NCI-H187 (cell line): ENCODE measurements at places on chromosomes 1 and 21.

DNA sequence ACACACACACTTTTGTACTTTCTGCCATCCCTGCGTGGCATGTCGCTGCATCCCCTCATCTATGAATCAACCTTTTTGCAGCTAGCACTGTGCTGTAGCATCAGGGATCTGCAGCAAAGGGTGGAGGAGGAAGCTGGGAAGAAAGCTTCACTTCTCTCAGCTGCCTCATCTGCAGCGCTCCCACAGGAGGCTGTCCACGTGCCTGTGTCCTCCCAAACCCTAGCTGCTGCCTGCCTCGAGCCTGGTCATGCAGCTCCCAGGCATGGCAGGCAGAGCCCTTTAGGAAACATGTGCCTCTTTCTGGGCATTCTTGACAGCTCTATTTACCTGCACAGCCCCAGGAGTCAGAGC lies 262.1 kb upstream of the SGIP1 start:
- DNase-seq = no peak

DNA sequence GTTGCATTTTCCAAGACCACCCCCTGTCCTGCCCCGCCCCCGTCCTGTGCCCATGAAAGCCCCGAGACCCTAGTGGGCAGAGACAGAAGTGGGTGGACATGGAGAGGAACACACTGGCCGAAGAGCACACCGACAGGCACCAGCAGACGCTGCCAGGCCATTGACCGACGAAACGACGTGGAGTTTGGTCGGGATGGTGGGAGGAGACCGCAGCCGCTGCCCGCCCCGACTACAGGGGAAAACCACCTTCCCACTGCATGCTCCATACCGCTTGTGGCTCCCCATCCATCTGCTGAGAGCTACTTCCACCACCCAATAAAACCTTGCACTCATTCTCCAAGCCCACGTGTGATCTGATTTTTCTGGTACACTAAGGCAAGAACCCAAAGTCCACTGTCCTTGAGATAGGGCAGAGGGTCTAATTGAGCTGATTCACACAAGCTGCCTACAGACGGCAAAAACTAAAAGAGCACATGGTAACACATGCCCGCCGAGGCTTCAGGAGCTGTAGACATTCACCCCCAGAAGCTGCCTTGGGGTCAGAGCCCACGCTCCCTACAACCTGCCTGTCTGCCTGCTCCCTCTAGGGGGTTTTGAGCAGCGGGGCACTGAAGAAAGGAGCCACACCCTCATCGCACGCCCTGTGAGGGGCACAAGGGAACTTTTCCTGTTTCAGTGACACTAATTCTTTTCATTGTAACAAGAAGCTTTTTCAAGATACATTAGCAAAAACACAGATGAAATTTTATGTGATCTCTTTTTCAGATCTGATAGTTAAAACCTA lies 81.2 kb upstream of the RAB3GAP2 start:
- no peak for DNase-seq

GRCh38 chr1:5156416-5157120 lies 502.2 kb downstream of the AJAP1 start:
- no peak for DNase-seq

DNA sequence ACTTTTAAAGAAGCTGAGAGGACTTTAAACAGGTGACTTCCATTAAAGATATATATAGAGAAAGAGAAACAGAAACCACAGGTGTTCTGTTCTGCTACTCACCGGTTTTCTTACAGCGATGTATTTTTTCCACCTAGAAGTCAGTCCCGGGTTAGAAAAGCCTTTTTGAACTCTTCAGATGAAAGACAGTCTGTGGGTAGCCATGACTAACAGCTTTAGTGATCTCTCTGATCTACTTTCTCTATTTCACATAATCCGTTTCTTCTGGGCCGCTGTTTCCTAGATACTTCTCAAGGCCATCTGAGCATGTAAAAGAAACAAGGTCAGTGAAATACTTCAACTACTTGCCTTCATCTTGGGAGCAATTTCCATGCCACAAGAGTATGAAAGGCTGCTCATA lies 25.1 kb downstream of the WDR64 start:
- DNase-seq = no peak

- DNase-seq = no peak
Measured at GRCh38 chr1:87686136-87686495, 357.4 kb downstream of the LMO4 start.

- DNase-seq = no peak
Measured at GRCh38 chr1:84724128-84724860, 34.0 kb upstream of the SSX2IP start.

DNA sequence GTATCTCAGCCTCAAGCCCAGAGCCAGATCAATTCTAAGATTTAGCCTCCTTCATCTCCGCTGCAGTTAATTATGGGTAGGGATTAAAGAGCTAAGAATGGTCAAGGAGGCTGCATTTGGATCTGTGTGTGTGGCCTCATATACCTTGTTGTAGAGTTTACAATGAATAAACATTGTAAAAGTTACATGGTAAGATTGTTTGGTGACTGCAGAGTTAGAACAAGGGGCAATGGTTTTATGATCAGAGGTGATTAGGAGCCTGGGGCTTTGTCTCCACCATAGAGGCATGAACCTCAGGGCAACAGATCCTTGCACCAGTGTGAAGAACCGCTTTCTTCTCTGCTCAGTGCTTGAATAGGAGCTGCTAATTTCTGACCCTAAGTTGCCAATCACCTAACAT lies 77.0 kb upstream of the MARK1 start:
- no peak for DNase-seq

DNA sequence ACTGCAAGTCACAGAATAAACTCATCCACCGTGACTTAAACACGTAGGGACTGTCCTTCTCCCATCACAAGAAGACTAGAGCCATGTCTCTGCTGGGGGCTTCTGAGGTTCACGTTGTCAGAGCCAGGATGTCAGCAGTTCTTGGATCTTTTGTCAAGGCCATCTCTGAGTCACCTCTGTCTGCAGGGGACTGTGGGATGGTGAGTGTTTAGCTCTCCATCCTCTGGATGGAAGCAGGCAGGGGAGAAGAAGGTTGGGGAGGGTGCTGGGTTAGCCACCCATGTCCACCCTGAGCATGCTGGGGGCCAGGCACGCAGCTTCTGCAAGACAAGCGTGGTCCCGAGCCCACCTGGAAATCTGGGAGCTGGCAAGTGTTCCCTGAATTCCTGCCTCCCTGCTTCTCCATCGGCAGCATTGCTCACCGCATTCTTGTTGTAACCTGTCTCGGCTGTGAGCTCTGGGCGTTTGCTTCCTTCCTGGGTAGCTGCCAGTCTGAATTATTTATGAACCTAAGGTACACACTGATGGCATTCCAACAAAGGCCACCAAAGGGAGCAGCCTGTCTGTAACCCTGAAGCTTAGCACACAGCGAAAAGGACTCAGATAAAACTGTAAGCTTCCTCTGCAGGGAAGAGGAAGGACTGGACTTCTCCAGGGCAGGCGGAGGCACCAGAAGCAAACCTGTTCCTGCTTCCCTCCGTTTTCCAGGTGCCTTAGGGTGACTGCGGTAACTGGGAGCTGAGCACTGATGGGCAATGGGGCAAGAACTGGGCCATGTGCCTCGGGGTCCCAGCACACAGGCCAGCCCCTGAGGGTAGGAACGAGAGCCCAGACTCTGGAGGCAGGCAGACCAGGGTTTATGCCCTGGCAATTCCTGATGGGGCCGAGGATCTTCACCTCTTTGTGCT lies 88.6 kb downstream of the RIPK4 start:
- DNase-seq = no peak

DNA sequence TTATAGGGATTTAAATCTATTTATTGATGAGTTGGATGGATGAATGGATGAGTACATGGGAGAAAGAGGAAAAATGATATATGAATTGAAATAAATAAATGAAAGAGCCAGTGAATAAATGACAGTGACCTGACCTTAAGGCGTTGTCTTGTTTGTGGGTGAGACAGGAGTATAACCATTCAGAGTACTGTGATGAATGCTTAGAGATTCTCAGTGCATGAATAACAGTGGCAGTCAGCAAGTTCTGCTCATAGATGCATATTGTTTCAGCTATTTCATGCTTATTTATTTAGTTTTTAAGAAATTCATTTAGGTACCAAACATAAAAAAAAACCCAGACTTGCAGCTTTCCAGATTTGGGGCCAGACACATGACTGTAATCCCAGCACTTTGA lies 116.4 kb downstream of the FGGY start:
- DNase-seq = no peak

DNA sequence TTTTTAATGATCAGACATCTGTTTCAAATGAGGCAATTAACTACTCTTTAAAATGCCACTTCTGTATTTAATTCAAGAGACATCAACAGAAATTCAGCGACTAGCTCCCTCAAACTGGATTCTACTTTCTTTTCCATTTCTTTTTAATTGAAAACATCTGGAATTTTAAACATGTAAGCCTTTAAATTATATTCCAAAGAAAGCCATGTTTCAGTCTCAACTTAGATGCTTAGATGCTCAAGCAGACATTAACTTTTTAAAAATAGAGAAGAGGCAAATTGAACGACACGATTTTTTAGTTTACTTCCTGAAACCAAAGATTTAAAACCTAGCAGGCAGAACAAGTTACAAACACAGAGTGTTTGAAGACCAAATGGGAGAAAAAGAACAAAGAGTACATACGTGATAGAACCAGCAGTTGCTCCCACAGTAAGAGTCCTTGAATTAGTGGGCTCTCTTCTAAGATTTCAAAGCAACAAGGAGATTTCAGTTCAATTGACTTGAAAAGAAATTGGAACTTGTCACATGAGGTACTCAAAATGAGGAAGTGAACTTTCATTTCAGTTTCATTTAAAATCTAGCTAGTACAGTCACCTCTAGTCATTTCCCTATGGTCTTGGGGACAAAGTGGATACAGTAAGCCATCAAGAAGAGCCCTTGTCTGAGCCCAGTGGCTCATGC lies at the start of gene CTSS:
Gene CTSS, minus strand, starts transcription at position 483 of the 681 bp plus-strand sequence. CDS start 1,015 bp downstream, outside the sequence.
- DNase-seq = no peak

DNA sequence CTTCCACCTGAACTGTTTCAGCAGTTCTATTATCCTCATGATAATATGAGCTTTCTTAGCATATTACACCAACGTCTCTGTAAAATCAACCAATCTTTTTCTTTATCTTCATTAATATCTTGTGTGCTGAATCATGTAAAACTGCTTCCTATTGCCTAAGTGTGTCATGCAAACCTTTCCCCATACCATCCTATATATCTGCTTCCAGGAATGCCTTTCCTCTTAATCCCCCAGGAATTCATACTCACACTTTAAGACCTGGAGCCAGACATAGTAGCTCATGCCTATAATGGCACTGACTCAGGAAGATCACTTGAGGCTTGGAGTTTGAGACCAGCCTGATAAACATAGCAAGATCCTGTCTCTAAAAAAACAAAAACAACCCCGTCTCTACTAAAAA lies 183.9 kb downstream of the NRIP1 start:
- DNase-seq = no peak

GRCh38 chr1:213728593-213729536 lies 258.9 kb upstream of the PROX1 start:
- DNase-seq = no peak

DNA sequence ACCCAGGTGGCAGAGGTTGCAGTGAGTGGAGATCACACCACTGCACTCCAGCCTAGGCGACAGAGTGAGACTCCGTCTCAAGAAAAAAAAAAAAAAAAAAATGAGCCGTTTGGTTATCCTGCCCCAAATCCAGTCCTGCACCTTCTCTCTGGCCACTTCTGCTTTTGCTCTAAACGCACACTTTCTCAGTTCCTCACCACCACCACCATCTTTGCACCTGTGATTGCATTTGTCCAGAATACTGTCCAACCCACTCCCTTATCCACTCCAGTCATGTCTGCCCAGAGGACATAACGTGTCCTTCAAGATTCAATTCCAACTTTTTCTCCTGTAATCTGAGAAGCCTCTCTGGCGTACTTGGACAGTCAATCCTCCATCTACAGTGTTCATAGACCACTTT lies 2.2 kb upstream of the NEK2 start:
- no peak for DNase-seq

GRCh38 chr1:175894581-175894980 lies 151.2 kb upstream of the TNR start:
- no peak for DNase-seq

DNA sequence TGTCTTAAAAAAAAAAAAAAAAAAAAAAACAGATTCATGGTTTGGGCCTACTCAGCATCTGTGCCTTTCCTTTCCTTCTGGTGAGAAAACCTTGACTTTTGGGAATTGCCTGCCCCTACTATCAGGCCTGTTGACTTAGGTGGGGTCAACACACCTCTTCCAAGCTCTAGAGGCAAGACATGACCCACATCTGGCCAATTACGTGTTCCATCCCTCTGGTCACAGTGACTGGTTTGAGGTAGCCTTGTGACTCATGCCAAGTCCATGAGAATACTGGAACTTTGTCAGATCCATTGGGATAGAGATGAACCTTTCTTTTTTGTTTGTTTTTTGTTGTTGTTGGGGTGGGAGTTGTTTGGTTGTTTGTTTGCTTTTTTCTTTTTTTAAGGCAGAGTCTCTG lies 37.3 kb upstream of the KHDRBS1 start:
- DNase-seq = no peak

DNA sequence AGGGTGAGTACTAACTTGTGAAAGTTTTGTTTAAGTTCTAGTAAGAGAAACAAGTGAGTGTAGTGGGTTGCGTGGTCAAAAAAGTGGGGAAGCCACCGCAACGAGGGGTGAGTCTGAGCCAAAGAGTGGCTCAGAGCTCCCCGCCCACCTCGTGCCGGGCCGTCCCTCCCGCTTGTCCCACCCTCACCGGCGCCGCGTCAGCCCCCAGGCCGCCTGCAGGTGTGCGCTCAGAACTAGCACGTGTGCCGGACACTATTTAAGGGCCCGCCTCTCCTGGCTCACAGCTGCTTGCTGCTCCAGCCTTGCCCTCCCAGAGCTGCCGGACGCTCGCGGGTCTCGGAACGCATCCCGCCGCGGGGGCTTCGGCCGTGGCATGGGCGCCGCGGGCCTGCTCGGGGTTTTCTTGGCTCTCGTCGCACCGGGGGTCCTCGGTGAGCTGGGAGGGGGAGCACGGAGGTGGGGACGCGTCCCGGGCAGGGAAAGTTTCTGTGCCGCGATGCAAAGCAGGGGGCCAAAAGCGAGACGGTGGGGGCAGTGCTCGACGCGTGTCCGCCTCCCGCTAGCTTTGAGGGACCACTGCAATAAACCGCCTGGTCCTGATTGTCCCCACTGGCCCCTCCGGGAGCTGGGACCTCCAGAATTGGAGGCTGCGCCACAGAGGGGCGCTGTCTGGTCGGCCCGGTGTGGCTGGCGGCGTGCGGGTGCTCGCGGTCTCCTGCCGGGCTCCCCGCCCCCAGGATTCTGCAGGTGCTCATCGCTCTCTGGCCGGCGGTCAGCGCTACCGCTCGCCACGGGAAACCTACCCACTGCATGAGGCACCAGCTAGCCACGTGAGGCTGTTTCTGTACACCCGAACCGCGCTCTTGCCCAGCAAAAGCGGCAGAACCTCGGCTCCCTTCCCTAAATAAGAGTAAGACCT lies at the start of gene CR2:
Gene CR2, plus strand, starts transcription at position 283 of the 919 bp plus-strand sequence. Its CDS starts 91 bp downstream, at position 374.
- no peak for DNase-seq

- DNase-seq = no peak
Measured at GRCh38 chr1:86648255-86648654, 56.1 kb upstream of the SH3GLB1 start.
